AG10803 (cell line): ENCODE measurements at places on chromosomes 2 and 18.

DNA sequence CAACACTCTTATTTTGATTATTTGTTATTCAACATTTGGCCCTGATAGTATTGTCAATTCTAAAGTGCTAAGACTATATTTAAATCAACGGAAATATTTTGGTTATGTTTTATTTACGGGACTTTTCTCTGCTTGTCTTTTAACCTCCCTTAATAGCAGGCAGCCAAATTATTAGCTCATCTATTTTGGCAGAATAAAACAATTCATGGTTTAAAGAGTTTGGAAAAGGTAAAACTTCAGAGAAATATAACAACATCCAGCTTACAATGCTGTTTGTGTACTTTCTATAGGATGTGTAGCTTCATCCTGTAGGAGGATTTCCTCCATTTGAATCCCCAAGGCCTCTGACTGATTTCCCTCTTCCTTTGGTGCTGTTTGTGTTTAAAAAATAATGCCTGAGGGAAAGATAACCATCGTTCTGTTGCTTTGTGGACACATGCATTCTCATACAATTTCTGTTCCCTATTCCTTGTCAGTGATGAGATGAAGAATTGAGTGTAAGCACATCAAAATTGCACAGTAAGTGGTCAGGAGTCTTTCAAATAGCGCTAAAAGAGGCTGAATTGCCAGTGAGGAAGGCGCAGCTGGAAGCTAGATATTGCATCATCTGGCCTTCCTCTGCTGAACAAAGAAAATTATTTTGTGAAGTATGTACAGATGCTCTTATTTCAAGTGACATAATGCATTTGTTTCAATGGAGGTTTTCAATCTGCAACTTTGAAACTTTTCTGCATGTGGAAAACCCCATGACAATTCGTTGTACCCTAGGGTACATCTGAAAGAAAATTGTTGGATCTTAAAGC lies 80.3 kb downstream of the CD28 start:
- DNase-seq = peak; percentile 90

DNA sequence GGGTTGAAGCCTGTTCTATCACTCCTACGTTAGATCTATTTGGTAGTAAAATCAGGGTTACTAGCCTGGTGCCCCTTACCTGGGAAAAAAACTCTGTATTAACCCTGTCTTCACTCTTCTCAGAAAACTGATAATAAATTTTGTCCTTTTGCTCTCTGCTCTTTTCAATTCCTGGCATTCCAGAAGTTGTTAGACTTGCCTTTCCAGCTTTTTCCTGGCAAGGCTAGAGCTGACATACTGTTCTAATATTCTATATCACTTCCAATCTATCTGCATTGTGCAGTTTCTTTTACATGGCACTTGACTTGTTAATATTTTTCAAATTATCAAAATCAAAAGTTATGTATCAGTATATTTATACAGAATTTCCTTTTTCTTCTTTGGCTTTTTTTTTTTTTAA lies 162.2 kb downstream of the FIGN start:
- DNase-seq = no peak

DNA sequence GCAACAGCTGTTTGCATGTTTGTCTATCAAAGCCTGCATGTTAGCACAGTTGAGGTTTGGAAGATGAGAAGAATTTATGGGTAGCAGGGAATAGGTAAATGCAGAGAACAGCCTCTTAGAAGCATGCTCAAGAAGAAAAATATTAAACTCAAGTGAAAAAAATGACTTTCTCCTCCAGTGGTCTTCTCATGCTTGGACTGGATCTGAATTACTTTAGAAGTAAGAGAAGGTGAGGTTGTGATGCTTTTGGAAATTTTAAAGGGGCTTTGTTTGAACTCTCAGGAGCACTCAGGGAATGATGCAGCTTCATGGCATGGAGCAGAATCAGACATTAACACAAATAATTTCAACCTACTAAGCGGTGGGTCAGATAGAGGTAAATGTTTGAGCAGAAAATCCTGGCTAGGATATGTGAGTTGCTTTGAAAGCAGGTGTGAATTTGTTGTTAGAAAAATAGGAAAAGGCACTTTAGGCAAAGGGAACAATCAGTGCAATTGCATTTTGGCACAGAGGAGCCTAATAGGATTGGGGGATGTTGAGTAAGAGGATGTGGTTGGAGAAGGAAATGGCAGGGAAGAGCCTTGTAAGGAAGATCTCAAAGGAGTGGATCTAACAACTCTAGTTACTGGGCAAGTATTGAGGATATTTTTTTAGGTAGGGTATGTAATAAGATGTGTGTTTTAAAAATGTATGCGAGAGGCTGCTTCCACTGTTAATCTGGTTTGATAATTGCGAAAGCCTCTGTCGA lies 76.3 kb downstream of the DDX1 start:
- DNase-seq = peak; percentile 71

GRCh38 chr2:162293122-162293786 lies 25.2 kb downstream of the IFIH1 start:
- DNase-seq = peak; percentile 29

- peak; percentile 82 for DNase-seq
Observed at GRCh38 chr2:41932241-41933045, 115.4 kb upstream of the PKDCC start.

DNA sequence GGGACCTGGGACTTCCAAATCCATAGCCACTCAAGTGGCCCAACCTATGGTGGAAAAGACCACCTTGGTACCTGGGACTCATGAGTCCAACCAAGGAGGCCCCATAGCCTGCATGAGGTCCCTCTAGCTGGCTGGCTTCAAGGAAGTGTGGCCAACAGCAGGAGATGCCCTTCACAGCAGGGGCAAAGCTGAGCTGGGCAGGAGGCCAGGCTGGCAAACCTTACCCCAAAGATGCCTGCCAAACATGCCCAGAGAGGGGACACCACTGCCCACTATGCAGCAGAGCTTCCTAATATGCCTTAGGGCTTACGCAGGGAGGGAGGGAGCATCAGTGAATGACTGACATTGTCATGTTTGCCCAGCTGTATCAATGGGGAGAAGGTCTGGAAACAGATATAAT lies 188.0 kb upstream of the GLI2 start:
- DNase-seq = no peak

DNA sequence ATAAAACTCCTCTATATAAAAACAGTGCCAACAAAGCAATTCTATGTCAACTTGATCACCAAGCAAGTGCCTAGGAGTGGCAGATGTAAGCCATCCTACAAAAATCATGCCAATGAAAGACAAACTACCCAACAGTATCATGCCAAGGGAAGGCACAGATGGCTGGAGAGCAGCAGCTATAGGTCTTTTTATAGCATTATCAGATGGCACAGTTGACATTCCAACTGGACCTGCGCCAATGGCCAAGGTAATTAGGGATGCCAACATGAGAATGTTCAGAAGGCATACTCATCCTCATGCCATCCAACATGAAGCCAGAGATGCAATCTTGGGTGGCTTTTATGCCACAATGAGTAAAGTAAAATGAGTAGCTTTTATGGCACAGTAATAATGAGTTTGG lies 237.3 kb downstream of the OTX1 start:
- no peak for DNase-seq

GRCh38 chr18:12428923-12429322 lies 21.2 kb downstream of the PRELID3A start:
- no peak for DNase-seq

GRCh38 chr18:63511285-63511684 lies 30.9 kb upstream of the SERPINB12 start:
- DNase-seq = peak; percentile 57

GRCh38 chr2:62265106-62265505 lies 69.2 kb downstream of the B3GNT2 start:
- no peak for DNase-seq

DNA sequence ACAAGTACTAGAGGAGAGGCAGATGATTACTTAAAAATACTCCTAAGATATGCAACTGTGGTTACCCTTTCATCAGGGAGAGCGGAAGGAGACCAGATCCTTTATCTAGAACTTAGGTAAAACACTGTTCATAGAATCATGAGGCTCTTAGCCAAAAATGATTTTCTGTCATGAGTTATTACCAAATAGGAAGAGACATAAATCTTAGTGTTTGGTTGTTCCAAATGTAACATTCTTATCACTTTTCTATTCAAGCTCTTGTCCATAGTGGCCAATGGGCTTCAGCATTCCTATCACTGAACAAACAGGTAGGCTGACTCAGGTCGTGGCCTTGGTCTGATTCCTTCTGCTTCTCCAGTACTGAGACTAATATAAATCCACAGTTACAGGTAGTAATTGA lies 38.5 kb downstream of the RPRD1A start:
- DNase-seq = no peak

DNA sequence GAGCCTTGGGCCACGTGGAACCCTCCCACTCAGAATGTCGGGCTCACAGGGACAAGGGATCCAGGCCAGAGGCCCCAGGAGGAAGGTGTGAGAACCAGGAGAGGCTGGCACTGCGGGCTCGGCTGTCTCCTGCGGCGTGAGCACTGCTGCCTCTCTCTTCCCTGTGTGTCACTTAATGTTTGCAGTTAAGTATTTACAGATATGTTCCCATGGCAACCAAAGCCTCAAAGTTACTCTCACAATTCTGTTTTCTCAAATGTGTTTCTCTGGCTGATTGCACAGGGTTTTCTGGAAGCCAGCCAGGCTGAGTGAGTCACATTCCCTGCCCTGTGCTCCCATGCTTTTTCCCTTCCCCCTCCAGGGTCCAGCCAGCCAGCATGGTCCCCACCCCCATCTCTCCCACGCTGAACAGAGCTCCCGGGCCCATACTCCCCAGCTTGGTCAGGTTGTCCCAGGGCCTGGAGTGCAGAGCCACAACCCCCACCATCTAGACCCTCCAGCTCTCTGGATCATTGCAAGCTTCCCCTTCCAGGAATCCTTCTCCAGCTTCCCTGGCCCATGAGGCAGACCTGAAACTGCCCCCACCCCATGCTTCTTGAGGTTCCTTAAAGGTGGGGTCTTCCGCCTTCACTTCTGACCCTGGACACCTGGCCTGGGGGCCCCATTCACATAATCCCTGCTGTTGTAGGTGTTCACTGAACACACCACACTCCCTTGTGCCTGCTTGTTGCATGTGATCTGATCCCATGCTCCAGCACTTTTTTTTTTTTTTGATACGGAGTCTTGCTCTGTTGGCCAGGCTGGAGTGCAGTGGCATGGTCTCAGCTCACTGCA lies 265.9 kb downstream of the CELF4 start:
- peak; percentile 96 for DNase-seq

DNA sequence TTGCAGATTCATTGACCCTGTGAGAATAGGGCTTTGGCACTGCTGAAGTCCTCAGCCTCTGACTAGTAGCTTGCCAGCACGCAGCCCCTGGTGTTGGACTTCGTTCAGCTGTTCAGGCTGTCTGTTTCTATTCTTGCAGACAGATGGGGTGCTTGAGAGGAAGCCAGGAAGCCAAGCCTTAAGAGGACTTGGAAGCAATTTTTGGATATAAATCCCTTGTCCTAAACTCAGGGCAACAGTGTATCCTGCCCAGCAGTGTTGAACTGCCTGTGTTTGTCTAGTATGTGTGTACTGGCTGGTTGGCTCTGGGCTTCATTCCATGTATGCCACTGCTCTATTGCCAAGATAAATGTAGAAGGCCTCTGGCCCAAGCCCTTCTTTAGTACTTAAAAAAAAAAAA lies 108.6 kb downstream of the COMMD1 start:
- peak; percentile 88 for DNase-seq

DNA sequence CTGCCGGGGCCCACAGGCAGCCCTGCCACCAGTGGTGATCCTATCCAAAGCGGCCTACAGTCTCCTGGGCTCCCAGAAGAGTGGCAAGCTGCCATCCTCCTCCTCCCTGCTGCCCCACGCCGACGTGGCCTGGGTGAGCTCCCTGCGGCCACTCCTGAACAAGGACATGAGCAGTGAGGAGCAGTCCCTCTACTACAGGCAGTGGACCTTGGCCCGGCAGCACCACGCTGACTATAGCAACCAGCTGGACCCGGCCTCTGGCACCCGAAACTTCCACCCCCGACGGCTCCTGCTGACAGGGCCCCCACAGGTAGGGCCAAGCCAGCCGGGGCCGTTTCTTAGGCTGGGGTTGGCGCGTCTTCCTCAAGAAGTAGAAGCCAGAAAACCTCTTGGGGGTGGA lies 100.5 kb downstream of the ESCO1 start:
- DNase-seq = no peak

DNA sequence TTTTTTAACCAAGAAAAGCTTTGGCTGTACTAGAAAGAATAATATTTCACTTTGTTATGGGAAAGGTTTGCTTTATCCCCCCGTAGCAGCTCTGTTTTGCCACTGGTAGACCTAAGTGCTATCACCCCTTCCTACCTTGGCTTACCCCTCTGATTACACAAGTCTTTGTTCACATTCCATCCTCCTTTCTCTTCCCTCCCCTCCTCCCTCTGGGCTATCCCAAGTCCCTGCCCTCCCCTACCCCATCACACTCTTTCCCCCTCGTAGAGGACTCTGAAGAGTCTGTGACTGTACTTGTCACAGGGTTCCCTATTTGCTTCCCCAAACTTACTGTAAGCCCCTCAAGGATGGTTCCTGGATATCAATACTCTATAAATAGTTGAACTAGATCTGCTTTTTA lies 152.9 kb upstream of the NOSTRIN start:
- DNase-seq = no peak

DNA sequence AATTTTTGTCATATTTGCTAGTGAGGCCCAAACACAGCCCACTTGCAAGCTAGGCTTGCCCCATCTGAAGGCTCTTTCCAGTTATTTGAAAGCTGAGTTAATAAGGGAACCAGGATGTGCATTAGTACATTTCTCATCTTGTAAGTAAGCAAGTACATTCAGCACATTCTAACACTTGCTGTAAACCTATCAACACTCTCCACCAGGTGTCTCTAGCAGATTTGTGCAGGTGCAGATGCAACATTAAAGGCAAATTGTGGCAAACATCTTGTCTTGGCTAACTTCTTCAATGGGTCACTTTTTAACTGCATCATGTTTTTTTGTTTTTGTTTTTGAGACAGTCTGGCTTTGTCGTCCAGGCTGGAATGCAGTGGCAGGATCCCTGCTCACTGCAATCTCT lies 25.3 kb upstream of the MFSD6 start:
- DNase-seq = peak; percentile 29

GRCh38 chr2:165827016-165827920 lies 33.2 kb upstream of the GALNT3 start:
- DNase-seq = no peak

GRCh38 chr2:240707821-240708220 lies 16.2 kb downstream of the AQP12A start:
- DNase-seq = no peak

DNA sequence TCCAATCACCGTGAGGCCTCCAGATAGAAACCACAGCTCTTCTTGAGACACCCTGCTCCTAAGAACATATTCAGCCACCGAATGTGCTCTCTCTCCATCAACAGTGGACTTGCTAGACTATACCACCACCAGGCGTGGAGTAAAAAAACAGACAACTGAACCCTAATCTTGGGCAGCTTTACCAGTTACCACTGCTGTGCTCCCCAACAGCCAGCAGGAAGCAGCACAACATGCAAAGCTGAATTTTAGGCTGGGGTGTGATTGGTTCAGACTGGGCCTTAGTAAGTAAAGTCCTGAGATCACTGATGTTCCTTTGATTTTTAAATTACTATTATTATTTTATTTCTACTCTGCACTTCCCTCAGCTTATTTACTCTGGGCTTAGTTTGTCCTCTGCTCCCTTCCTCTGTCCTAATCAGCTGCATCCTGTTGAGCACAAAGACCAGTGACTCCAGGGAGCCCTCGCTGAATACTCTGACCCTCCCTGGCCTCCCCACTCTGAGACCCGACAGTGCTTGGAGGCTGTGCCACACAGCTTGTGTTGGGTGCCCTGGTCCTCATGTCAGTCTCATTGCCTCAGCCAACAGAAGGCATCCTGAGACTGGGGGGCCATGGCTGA lies 21.9 kb downstream of the MRPL35 start:
- peak; percentile 52 for DNase-seq
